ENCODE measurements at places on chromosomes 13 and 19. TPM values are rescaled to one million over a fixed set of nuclear protein-coding genes. Genes with fewer than 3 reads are reported as not detected.

- DNase-seq = no peak
These were observed 125.5 kb upstream of the MCF2L start for GRCh38 chr13:112843392-112844111.

DNA sequence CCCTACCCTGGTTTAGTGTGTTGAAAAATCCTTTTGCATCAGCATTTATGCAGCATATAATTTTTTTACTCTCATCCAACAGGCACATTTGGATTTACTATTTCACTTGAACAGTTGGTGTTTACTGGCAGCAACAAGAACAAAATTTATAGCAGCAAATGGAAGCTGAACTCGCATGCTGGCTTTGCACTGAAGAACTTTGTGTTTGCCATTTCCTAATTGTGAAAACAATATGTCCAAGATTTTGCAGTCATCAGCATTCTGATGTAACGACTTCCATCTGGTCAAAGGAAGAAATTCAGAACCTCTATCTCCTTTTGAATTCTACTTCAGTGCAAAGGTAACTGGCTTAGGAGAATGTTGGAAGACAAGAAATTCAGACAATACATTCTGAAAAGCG lies 131.0 kb downstream of the DLEU7 start:
- no peak for DNase-seq

DNA sequence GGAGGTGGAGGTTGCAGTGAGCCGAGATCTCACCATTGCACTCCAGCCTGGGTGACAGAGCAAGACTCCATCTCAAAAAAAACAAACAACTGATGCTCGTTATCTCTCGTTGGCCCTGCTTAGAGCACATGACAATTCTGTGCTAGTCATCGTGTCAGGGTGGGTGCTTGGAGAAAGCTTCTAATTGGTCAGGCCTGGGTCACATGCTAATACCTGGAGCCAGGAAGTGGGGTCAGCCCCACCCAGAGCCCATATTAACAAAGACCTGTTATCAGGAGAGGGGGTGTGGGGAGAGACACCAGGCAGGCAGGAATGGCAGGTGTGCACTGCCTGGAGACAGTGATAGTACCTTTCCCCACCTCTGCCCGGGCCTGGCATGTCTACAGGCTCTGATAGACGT lies 84.9 kb downstream of the DPF1 start:
- no peak for DNase-seq

GRCh38 chr19:33687481-33688170 lies 65.9 kb downstream of the CHST8 start:
- no peak for DNase-seq

DNA sequence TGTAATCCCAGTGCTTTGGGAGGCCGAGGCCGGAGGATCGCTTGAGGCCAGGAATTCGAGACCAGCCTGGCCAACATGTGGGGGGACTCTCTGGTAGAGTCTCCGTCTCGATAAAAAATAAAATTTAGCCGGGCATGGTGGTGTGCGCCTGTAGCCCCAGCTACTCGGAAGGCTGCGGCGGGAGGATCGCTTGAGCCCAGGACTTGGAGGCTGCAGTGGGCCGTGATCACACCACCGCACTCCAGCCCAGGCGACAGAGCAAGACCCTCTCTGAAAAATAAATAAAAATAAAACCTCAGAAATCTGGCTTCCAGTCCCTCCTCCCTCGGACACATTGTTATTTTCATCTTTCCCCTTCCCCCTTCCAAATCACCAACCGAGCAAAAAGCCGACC lies 332 bp downstream of the IRGQ start:
- DNase-seq = no peak

DNA sequence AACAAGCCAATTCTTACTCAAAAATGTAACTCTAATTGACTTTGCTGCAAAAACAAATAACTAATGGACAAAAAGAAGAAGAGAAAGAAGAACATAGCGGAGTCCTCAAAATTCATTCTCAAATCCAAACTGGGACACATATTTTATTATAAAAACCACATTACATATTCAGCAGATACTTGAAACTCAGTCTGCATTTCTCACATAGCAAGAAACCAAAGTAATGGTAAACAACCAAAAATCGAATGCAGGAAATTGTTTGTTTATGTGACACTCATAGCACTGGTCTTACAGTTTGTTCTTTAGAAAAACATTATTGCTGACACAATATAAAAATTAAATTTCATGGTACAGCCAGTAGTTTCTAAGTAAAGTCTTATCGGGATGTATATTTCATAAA lies 789.8 kb downstream of the SLITRK6 start:
- no peak for DNase-seq

DNA sequence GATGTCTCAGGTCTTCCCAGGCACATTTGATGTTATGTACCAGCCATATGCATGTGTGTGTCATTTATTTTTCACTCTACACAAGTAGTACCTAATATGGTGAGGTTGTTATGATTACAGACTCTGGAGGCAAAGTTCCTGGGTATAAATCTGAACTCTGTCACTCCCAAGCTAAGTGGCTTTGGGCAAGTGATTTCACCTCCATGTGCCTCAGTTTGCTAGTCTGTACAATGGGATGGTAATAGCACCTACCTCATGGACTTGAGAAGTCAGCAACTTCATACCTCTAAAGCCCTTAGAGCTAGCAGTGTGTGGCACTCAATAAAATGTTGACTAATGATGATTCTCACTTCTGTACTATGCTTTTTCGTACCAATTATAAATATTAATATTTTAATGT lies 3.9 kb upstream of the CATSPERG start:
- DNase-seq = no peak

DNA sequence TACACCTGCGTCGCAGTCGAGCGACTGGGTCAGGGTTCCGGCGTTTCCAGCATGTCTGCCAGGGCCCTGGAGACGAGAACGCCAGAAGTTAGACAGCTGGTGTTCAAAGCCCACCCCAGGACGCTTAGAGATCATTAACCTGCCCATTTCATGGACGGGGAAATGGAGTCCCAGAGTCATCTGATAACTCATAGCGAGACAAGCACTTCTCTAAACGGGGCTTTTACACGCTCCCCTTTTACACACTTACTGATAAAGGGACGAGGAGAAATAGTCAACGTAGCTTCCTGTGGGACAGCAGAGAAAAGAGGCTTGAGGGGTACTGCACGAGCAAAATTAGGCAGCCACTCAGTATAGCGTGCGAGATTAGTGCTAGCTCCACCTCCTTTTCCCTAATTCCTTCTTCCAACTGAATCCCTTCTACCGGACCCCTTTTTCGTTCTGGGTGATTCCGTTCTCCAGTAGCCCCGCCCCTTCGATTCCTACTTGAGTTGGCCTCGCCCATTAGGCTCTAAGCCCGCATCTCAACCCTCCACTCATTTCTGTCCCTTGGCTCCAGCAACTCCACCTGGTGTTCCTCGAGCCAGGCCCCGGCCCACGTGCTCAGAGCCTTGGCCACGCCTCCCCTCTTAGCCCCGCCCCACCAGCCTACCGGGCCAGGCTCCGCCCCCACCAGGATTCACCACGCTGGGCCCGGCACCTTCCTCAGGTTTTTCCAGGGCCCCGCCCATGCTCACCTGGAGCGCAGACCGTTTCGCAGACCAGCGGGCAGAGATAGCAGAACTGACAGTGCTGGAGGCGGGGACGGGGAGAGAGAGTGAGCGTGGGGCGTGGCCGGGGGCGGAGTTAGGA lies 3.7 kb downstream of the HRC start:
- peak; percentile 82 for DNase-seq

- DNase-seq = no peak
These were observed 7.0 kb downstream of the CALM3 start for GRCh38 chr19:46608178-46608577.

- DNase-seq = no peak
These were observed 3.3 kb upstream of the USP12 start for GRCh38 chr13:27174766-27175455.

DNA sequence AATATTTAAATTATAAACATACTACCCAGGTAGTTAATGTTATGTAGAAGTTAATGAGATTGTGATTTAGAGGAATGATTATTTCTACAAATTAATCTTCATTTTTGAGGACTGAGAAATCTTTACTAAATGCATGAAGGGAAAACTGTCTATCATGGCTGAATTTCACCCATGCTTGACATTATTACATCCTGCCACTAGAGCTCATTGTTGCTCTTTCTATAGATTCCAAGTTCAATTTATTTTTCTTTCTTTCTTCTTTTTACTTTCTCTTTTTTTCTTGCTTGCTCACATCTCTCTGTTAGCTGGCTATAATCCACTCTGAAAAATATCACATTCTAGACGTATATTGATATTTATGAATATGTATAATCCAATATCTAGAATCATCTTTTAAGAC lies 505.0 kb upstream of the KLHL1 start:
- no peak for DNase-seq

GRCh38 chr19:23310729-23311211 lies 60.6 kb upstream of the ZNF724 start:
- no peak for DNase-seq

- DNase-seq = no peak
These were observed 365.7 kb upstream of the KLHL1 start for GRCh38 chr13:70473907-70474306.

DNA sequence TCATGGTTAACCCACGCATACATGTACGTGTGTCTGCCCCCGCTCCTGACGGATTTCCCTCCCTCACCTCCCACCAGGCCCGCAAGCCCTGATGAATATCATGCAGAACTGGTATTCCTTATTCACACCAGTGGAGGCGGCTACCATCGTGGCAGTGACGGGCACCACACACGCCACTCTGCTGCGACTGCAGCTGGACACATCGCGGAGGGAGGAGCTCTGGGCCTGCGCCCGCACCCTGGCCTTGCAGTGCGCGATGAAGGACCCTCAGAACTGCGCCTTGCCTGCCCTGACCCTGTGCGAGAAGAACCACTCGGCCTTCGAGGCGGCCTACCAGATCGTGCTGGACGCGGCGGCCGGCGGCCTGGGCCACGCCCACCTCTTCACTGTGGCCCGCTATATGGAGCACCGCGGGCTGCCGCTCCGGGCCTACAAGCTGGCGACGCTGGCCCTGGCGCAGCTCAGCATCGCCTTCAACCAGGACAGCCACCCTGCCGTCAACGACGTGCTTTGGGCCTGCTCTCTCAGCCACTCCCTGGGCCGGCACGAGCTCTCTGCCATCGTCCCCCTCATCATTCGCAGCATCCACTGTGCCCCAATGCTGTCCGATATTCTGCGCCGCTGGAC lies 35.0 kb downstream of the ZSWIM4 start:
- DNase-seq = no peak

GRCh38 chr19:13981021-13981420 lies 25.1 kb downstream of the RFX1 start:
- DNase-seq = no peak

GRCh38 chr19:55133639-55134444 lies 15.2 kb downstream of the TNNT1 start:
- no peak for DNase-seq

GRCh38 chr13:102757006-102757405 lies 16.6 kb downstream of the TEX30 start:
- no peak for DNase-seq

- no peak for DNase-seq
These were observed 12.0 kb upstream of the KCNC3 start for GRCh38 chr19:50341091-50341564.

GRCh38 chr13:71827241-71827640 lies 39.8 kb downstream of the DACH1 start:
- DNase-seq = no peak

DNA sequence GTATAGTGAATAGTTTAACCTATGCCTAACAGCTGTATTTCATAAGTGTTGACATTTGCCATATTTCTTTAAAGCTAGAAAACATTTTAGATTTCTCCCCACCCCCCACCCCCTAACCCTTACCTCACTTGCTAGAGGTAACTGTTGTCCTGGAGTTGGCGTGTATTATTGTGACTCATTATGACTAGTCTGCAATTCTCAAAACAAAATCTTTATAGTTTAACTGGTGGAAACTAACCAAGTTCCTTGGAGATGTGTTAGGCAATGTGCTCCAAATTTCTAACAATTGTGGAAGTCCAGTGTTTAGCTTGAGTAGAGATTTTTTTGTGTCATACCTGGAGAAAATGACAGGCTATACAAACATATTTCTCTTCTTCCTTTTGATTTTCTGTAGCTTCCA lies 38.0 kb downstream of the KCTD4 start:
- DNase-seq = peak; percentile 64

The SMAD9 gene
- 0.64 TPM for total RNA-seq

The ZNF441 gene
- total RNA-seq = 2.1 TPM

The ZNF71 gene
- total RNA-seq = 22.5 TPM

The METTL21C gene
- not detected for total RNA-seq

The CD22 gene
- total RNA-seq = 15.4 TPM

The MUC16 gene
- not detected for total RNA-seq

The NUDT19 gene
- 14.0 TPM for total RNA-seq

The CGB3 gene
- total RNA-seq = not detected

The PTPRH gene
- total RNA-seq = 30.0 TPM

The RB1 gene
- total RNA-seq = 16.4 TPM

The GZMM gene
- total RNA-seq = not detected

The WDR88 gene
- not detected for total RNA-seq

The CEACAM7 gene
- total RNA-seq = not detected

The C13orf46 gene
- total RNA-seq = not detected
